ENCODE measurements at places on chromosomes 13 and 19.

DNA sequence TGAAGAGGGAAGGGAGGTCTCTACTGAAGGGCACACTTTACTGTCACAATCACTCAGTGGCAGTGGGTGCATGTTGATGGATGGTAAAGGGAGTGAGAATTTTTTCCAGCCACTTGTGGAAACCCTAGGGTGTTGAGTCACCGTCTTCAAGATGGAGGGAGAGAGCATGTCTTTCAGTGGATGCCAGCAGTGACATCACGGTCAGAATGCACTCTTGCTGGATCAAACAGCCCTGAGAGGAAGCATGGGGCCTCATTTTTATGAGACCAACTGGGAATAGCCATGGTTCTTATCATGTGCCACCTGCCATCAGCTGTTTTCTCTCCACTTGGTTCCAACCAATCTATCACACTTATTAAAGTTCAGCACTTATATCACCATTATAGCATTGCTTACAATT is 182.5 kb downstream of the KCNRG start:
- no peak for DNase-seq

DNA sequence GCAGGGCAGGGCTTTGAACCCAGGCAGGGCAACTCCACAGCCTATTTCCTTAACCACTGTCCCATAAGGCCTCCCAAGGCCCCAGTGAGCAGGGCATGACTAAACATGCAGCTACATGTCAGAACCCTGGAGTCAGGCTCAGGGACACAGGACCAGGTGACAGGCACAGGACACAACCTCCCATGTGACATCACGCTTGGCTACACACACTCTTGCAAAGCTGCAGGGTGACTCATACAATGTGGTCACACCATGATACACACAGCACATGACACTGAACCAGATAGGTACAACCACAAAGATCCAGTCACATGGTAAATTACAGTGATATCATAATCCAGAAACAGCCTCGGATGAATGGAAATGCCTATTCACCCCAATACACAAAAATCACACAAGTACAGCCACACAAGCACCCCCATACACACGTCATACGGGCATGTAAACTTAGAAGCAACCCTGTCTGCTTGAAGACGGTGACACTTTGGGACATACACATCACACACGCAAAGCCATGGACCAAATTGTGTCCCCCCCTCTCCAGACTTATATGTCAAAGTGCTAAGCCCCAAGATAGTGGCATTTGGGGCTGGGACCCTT is 14.5 kb downstream of the KLK4 start:
- DNase-seq: no peak

- no peak for DNase-seq
These were observed 17.4 kb upstream of the PDCD2L start for GRCh38 chr19:34386645-34387445.

- DNase-seq: no peak
These were observed 15.7 kb downstream of the CCDC124 start for GRCh38 chr19:17948514-17948900.

DNA sequence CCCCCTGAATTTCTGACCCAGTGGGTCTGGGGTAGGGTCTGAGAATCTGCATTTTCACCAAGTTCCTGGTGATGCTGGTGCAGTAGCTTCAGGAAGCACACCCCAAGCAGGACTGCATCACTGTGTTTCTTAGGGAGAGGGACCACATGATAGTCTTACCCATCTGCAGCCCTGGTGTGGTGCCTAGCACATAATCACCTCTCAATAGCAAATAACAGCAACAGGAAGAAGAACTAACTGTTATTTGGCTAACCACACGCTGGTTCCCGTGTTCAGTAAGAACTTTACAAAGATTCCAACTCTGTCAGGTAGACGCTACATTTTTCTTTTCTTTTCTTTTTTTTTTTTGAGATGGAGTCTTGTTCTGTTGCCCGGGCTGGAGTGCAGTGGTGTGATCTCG is 41.9 kb upstream of the SPATA13 start:
- no peak for DNase-seq

All from CD4-positive, alpha-beta T cell treated with Interleukin-17A for 4 hours (primary cell).